Kidney (tissue), 22 donors: ENCODE measurements at places on chromosomes 1 and 21. TPM values are rescaled to one million over a fixed set of nuclear protein-coding genes. Genes with fewer than 3 reads are reported as not detected.

DNA sequence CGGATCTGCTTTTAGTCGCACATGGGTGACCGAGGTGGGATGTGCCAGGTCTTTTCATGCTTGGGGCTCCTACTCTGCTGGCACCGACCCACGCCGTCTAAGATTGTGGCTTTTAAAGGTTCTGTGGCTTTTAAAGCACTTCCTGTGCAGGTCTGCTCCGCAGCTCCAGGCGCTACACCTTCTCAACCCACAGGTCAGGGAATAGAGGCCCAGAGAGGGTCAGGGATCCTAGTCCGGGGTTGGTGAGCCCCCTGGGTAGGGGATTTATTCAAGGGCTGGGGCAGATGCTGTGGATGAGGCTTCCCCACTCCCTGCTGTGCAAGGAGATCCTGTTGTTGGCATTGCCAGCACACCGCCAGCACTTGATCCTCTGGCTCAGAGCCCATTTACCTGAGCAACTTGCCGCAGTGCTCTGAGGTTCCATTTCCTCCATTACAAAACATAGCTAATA lies 212.8 kb upstream of the RAB4A start:
- no peak for DNase-seq

GRCh38 chr1:231808990-231809389 lies 182.4 kb downstream of the DISC1 start:
- no peak for DNase-seq

The OPRD1 gene
- total RNA-seq, result not detected

DNA sequence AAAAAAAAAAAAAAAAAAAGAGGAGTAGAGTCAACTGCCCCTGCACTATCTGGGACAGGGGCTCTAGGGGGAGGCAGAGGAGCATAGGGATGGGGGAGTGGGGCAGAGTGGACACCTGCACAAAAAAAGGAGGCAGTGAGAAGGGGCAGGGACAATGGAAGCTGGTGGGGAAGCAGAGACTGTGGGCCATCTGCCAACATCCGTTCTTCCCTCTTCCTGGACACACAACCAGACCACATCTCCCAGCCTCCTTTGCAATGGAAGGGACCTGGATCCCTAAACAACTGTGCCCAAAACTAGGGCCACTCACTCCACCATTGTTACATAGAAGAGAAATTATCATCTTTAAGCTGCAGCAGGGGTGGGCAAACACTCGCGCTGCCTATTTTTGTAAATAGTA lies 38.4 kb downstream of the NEK2 start:
- no peak for DNase-seq

The NBPF10 gene
- 3.8 TPM for total RNA-seq

The CCDC24 gene
- 24.3 TPM for total RNA-seq

- no peak for DNase-seq
Measured at GRCh38 chr1:6328091-6328490, 65.5 kb downstream of the ACOT7 start.

The ITLN2 gene
- total RNA-seq, result not detected

The GAS5 gene
- total RNA-seq, result 275 TPM

The GJA9 gene
- not detected for total RNA-seq

GRCh38 chr1:109309347-109309746 lies 2.5 kb upstream of the MYBPHL start:
- DNase-seq, result no peak

GRCh38 chr1:16092097-16092922 lies 18.9 kb upstream of the FAM131C start:
- DNase-seq, result peak; percentile 55

The LRRC39 gene
- 0.35 TPM for total RNA-seq

DNA sequence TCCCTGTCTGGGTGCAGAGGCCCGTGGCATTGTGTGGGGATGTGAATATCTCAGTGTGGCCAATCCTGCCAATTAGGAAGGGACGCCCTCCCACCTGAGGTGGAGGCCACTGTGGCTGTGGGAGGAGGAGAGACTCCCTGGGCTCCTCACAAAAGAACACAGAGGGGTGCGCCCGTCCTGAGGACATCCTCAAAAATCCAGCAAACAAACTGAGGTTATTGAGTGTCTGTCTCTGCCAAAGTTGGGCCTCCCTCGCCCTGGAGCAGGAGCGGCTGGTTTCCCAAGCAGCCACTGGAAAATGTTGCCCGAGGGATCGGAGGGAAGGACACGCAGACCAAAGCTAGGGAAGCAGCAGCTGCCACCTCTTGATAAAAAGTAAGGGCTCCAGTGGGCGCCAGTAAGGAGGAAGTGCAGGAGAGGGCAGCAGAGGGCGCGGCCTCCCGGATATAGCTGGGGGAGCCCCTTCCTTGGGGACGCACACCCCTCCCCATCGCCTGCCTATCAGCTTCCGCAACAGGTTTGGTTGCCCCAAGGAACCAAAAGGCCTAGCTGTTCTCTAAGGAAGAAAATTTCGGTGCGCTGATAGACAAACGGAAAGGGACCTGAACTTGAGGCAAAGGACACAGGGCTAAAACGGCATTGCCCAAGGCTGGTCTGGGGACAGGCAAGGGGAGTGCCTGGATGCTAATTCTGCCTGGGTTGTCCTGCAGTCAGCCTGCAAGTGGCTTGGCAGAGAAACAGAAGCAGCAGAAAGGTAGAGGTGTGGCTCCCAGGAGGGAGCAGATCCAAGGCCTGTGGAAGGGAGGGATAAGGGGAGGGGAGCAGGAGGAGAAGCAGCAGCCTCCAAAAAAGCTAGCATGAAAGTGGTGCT lies 1.7 kb upstream of the GRIK3 start:
- DNase-seq, result peak; percentile 24

The SLC35E2B gene
- 50.2 TPM for total RNA-seq

DNA sequence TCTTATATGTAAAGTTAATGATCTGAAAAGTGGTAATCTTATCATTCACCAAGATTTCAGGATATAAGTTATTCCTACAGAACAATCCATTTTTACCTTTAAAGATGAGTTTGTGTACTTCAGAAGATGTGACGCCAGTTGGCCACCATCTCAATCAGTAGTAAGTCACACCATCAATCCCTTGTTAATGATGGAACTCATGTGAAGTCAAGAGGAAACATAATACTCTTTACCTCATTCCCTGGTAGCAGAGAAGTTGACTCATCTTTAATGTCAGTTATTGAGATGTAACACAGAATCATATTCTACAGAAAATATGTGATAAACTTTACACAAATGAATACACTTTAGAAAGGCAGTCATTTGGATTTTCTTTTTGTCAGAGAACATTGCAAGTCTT lies 38.2 kb downstream of the MRPL39 start:
- DNase-seq, result no peak

The FCGR3A gene
- 41.7 TPM for total RNA-seq

The DIO1 gene
- 2.9 TPM for total RNA-seq

- DNase-seq, result no peak
Measured at GRCh38 chr1:161200421-161200991, 1.7 kb upstream of the ADAMTS4 start.

DNA sequence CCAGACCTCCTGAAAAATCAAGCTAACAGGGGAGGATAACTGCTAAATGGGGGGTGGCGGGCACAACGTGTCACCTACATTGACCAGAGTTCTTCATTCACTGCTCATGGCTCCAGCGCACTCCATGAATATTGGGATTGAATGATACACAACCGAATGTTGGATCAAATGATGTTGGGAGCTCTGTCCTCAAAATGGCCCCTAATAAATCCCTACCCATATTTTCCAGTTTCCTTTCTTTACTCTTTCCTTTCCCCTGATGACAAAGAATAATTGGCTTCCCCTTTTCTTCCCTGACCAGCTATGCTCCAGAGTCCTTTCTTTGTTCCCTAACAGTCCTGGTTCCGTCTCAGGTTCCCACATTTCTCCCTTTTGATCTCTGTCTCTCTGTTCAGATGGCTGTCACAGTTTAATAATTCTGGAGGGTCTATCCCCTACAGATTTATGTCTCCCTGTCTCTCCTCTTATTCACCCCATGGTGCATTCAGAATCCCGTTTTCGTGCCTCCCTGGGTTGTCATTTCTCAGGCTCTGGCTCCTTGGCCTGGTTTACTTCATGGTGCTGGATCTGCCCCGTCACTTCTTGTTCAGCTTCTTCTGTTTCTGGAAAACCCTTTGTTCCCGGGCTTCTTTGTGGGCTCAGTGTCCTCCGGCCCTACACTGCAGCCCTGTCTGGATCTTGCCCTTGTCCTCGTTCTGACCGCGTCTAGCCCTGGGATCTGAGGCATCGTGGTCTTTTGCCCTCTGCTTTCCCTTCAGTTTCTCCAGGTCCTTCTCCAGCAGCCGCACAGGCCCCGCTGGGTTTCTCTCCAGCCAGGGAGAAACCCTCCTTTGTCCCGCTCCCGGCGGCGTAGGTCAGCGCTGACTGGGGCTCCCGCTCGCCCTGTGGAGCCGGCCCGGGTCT lies 78.3 kb downstream of the NDUFS5 start:
- DNase-seq, result peak; percentile 69

- DNase-seq, result no peak
Measured at GRCh38 chr1:202624781-202625108, 85.5 kb downstream of the SYT2 start.

The TXNDC12 gene
- total RNA-seq, result 46.0 TPM

The HSPA6 gene
- 5.5 TPM for total RNA-seq

The ADARB1 gene
- 34.9 TPM for total RNA-seq

The STYXL2 gene
- 0.38 TPM for total RNA-seq

The S100A3 gene
- total RNA-seq, result 8.4 TPM

DNA sequence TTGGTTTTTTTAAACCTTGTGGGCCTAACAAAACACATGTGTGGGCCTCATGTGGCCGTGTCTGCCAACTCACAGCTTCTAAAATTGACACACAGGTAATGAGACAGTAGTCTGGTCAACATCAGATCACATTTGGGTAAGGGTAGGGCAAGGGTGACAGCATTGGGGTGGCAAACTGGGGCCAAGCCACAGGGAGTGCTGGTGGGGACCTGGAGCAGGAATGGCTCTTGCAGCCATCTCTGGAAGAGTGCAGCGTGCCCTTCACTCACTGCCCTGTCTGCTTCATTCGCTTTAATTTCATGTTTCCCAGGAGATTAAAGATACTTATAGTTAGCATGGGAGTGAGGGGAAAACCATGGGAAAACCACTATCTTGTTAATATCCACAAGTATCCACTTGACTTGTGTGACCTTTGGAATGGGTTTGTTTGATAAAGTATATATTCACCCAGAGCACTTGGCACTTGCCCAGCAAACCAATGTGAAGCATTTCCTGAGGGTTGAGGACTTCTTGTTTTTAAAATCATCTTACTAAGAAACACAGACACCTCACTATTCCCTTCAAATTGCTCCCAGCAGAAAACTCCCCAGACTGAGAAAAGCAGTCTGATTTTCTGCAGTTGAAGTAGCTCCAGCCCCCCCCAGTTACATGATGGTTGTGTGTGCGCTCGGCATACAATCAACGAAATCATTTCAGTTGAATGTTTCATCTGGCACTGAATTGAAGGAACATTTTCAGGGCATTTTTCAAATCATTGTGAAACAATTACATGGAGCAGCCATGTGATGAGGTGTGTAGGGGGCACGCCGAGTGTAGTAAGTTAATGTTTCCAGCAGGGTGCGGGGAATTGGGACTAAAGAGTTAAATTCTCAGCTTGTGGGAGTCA lies 175.7 kb downstream of the VPS13D start:
- DNase-seq, result no peak

DNA sequence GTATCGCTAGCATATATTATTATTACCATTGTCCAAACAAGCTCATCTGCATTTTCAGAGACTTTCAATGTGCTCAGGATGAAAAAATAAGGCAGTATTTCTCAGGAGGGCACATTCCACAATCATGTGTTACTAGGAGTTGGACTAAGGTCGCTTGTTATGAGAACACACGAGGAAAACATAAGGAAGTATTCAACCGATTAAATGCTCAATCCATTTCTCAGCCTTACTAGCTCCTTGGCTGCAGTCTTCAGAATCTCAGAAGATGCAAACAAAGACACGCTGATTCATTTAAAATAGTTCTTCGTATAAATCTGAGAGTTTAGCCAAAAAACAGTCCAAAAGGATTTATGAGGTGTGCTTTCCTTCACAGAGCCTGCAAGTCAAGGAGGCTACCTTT lies 82.0 kb upstream of the JAK1 start:
- no peak for DNase-seq

The ITPKB gene
- total RNA-seq, result 39.3 TPM

The DEGS1 gene
- 83.1 TPM for total RNA-seq

GRCh38 chr1:181743878-181744312 lies 260.6 kb downstream of the CACNA1E start:
- DNase-seq, result peak; percentile 42

The CD1E gene
- total RNA-seq, result 3.5 TPM

DNA sequence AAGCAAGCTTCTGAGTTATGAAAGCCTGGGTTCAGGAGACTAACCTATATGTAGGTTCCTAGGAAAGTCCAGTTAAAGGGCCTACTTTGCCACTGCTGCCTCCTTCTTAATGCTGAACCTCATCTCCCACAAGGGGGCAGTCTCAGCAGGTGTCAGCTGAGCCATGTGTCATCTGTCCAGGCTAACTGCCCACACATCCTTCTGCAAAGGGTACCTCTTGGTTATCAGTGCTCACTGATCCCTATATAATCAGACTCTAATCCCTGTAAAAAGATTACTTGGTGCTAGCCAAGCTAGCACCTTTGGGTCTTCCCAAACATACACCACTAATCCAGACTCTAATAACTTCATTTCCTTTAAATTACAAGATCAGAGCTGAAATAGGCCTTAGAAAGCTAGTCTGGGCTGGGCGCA lies 9.0 kb downstream of the PRDX1 start:
- DNase-seq, result peak; percentile 63

DNA sequence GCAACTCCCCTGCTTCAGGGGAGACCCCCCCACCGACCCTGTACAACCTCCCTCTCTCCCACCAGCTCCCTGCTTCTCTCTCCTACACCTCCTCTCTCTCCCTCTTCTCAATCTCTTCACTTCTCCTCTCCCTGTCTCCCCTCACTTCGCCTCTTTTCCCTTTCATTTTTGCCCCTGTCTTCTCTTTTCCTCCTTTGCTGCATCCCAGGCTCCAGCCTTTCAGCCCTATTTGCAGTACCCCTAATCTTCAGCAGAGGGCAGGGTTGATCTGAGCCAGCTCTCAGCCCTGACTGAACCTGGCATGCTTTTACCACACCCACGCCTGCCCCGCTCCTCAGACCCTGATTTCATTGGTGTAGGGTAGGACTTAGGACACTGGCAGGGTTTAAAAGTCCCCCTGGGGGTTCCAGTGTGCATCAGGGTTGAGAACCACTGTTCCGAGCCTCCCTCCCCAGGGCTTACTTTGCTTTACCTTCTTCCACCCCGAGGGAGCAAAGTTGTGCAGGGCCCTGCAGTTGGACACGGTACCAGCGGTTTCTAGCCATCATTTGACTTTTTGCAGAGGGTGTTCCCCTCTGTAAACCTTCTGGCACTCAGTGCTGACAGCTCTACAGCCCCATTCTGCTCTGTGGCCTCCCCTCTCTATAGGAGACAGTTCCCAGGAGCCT lies 67.3 kb upstream of the CNTN2 start:
- peak; percentile 82 for DNase-seq

The EPHX1 gene
- 78.6 TPM for total RNA-seq

DNA sequence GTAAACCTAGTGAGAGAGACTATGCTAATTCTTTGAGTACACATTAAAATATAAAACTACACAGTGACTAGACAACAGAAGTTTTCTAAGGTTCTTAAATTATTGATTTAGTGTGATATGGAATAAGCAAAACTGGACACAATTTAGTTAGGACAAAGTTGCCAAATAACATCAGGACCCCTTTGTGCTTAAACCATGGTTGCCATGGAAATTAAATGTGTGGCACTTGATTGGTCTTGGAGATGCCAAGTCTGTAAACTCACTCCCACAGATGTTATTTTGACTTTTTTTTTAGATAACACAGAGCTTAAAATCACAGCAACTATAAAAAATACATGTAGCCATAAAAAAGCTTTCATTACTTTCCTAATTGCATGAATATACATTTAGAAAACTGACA lies 234.6 kb downstream of the BRINP3 start:
- no peak for DNase-seq

The FCRL2 gene
- 2.5 TPM for total RNA-seq

The MFSD2A gene
- total RNA-seq, result 10.5 TPM

The OR6N1 gene
- total RNA-seq, result not detected

The DTL gene
- total RNA-seq, result 2.0 TPM
